ENCODE measurements at places on chromosomes 12 and 14.

GRCh38 chr12:21656905-21657325 lies 727 bp downstream of the LDHB start:
- no peak for DNase-seq

DNA sequence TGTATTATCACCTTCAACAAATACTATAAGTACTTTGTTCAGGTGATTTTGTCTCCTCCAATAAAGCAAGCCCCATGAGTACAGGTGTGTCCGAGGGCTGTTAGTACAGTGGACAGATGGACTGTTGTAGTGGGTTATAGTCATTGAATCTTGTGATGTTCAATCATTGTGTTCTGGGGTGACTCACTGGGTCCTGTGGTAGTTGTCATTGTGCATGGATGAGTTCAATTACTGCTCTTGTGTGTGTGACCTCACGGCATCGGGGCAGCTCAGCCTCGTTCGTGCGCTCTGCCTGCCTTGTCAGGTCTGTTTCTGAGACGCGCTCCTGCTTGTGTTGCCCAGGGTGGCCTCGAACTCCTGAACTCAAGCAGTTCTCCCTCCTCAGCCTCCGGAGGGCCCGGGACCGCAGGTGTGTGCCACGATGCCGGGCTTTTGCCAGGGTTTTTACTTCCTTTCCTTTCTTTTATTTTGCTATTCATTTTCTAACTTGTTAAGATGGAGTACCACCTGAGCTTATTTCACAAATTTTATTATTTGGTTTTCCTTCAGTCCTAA lies 72.2 kb downstream of the DDX51 start:
- no peak for DNase-seq

GRCh38 chr12:121033625-121034349 lies 5.3 kb downstream of the OASL start:
- DNase-seq, result no peak

DNA sequence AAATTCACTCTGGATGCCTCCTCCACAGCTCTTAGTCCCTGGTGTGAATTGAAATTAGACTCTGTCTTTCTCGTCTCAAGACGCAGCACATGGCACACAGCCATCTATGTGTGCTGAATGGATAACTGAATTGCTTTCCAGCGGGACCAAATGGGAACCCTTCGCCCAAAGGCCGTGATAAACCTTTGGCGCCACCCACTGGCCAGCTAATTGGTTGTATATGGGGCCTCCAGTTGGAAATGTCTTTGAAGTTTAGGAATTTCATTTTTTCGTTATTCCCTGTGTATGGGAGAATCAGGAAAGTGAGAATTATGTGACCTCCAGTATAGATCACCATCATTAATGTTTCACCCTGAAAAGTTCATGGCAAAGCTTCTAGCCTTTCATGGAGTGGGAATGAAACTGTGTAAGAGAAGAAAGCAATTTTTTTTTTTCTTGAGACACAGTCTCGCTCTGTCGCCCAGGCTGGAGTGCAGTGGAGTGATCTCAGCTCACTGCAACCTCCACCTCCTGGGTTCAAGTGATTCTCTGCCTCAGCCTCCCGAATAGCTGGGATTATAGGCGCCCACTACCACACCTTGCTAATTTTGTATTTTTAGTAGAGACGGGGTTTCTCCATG lies 9.8 kb upstream of the HSP90AA1 start:
- peak; percentile 86 for DNase-seq

DNA sequence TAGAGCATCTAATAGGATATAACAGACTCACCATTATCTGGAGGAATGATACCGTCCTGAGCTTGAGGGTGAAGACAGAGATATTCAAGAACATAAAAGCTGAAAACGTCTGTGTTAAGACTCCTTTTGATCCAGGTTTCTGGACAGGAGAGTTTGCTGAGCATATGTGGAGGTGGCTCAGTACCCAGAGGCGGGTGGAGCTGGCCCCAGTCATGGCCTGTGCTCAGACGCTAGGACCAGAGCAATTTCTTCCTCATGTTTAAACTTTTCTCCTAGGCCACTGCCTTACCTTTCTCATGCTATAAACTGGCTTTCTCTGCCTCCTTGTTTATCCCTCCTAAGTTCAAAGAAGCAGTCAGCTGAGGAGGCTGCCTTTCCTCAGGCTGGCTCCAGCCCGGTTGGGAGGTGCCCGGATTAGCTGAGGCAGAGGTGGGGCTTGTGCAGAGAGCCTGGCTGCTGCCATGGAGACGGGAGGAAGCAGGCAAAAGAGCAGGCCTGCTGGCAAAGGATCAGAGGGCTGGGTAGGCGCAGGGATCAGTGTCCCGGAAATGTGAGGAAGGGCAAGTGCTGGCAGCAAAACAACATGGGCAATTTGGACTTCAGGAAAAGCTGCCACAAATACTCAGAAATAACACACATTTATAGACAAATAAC lies 13.7 kb downstream of the COA8 start:
- DNase-seq, result peak; percentile 62

GRCh38 chr12:95703986-95704385 lies 86.6 kb downstream of the NTN4 start:
- DNase-seq, result no peak

GRCh38 chr12:110765111-110765510 lies 22.4 kb upstream of the PPP1CC start:
- no peak for DNase-seq

GRCh38 chr12:49060237-49061156 lies at the start of gene KMT2D:
Gene KMT2D (minus strand): TSS chr12:49060794. CDS start chr12:49055324, 5,470 bp downstream.
- peak; percentile 75 for DNase-seq

DNA sequence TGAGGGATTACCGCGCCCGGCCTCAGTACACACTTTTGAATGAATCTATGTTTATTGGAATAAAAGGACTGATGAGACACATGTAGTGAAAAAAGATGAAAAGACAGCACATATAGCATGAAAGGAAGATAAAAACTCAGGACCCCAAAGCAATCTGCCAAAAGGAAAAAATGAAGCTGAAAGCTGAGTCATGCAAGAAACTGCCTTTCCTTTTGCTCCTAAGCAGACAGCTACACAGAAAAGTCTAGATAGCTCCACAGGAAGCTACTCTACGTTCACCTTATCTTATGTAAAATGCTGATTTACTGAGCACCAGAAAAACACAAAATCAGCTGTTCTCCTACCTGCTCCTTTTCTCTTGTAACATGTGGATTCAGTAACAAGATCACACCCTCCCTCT lies 128.4 kb downstream of the NTF3 start:
- no peak for DNase-seq

GRCh38 chr14:73026243-73026844 lies 562 bp downstream of the ZFYVE1 start:
- DNase-seq, result no peak
